ENCODE measurements at places on chromosomes 12 and 14. TPM values are rescaled to one million over a fixed set of nuclear protein-coding genes. Genes with fewer than 3 reads are reported as not detected.

DNA sequence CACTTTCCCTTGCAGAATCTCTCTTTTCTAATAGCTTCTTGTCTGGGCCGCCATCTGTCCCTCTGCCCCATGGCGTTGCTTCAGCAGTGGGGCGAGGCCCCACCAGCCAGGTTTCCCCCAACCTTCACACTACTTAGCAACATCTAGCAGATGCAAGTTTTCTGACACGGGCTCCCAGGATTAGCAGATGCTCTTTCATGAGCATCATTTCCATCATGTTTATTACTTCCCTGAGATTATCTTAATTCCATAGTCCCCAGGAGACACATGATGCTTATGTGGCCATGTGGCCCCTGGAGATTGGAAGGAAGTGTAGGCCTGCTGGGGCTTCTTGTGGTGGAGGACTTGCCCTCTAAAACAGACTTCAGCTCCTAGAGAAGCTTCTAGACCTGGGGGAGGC, 102.0 kb upstream of the MYL2 start:
- DNase-seq = no peak

DNA sequence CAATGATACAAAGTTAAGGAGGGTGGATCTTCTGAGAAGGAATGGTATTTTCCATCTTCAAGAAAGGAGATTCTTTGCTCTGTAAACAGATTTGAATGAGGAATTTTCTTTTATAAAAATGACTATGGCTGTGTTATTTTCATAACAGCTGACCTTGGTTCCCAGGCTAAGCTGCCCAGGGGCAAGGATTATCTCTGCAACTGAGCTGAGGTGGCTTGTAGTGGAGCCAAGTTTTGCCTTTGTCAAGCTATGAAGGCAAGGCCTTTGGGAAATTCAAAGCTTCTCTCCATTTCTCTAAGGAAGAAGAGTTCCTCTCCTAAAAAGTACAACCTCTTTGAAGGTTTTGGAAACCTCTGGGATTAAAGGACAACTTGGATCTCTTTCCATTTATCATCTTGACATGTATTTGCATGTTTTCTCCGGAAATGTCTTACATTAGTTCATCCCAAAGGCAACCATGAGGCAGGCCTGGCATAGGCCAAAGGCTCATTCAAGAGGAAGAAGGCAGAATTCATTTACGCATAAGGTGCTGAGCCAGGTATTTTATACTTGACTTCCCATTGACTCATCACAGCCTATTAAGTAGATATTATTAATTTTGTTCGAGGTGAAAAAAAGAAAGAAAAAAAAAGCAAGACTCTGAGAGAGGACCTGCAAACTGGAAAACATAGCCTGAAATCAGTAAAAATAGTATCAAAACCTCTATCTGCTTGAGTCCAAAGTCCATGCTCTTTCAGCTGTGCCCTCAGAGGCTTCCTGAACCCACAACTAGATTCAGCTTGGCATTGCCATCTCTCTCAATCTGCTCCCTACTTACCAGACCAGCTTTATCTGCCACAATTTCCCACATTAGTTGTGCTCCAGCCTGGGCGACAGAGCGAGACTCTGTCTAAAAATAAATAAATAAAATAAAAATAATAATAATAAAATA, 24.0 kb upstream of the CKAP4 start:
- DNase-seq = no peak

DNA sequence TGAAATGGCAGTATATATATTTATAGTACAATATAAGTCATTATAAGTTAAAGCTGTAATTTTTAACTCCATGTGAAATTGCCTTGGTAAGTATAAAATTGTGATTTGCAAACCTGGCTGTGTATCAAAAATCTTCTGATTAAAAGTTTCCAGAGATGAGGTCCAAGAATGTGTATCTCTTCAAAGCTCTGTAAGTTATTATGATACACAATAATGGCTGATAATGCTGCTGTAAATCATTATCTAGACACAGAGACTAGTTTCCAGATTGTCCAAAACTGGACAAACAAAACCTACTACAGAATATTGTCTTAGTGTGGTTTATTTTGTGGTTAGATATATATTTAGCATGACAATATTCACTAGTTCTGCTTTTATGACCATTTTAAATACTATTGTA, 514.8 kb downstream of the SLC6A15 start:
- DNase-seq = no peak

GRCh38 chr12:94511506-94511905, 51.8 kb upstream of the CEP83 start:
- DNase-seq = no peak

Gene RNF212B
- not detected for total RNA-seq

Gene CLMN
- 0.82 TPM for total RNA-seq

Data from frontal cortex (tissue), 4 donors.